ENCODE measurements at places on chromosomes 12 and 14. TPM values are rescaled to one million over a fixed set of nuclear protein-coding genes. Genes with fewer than 3 reads are reported as not detected.

DNA sequence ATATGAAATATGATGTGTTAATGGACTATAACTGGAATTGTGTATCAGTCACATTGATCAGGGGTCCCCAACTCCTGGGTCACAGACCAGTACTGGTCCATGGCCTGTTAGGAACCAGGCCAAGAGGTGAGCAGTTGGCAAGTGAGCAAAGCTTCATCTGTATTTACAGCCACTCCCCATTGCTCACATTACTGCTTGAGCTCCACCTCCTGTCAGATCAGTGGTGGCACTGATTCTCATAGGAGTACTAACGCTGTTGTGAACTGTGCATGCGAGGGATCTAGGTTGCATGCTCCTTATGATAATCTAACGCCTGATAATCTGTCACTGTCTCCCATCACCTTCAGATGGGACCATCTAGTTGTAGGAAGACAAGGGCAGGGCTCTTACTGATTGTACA lies 72.3 kb downstream of the CDK17 start:
- DNase-seq: no peak

GRCh38 chr14:96098309-96098998 lies 59.3 kb downstream of the C14orf132 start:
- peak; percentile 75 for DNase-seq

DNA sequence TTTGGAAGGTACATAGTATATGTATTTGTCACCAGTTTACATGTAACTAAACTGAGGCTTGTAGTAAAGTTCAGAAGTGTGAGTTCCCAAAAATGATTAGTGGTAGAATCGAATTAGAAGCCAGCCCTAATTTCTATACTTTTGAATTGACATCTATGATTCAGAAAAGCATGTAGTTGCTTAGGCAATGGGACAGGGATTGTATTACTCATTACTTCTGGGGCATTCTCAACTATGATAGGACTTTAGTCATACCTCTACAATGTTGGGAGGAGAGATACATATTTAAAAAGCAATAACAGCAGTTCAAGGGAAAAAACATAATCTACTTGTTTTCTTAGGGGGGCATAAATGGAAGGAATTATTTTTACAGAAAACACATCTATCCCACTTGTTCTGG lies 277.9 kb upstream of the E2F7 start:
- no peak for DNase-seq

GRCh38 chr12:2756756-2757155 lies 38.0 kb upstream of the FKBP4 start:
- DNase-seq: no peak

DNA sequence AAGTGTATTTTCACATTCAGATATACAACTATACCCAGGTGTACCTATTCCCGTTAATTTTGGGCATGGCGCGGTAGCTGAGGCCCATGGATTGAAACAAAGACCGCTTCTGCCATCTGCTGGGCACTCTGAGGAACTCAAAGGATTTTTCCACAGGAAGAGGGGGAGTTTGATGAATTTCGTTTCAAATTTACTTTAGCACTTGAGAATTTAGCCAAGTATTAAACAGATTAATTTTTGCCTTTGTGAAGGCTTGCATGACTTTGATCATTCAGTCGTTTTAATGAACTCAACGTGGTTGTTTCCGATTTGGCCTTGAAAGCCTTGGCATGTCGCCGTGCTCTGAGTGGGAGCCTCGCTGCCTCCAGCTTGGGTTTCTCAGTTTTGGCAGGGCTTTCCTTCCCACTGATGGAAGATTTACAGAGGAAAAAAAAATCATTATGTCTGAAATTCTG lies 153.2 kb upstream of the DDHD1 start:
- DNase-seq: peak; percentile 7

DNA sequence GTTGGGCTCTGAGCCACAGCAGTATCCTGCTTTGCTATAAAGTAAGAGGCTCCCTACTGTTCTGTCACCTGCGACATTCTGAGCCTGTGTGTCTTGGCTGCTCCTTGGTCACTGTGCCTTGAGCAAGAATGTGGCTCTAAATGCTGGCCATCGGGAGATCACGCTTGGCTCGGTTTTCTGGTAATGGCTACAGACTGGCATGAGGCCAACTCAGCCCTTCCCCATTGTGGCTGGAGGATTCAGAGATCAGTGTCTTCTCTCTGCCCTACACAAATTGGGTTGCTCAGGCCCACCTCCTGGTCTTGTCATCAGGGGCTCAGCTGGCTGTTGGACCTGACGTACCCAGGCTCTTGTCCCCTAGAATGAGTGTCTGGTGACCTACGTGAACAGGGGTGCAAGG lies 94.5 kb downstream of the PLXNC1 start:
- no peak for DNase-seq

DNA sequence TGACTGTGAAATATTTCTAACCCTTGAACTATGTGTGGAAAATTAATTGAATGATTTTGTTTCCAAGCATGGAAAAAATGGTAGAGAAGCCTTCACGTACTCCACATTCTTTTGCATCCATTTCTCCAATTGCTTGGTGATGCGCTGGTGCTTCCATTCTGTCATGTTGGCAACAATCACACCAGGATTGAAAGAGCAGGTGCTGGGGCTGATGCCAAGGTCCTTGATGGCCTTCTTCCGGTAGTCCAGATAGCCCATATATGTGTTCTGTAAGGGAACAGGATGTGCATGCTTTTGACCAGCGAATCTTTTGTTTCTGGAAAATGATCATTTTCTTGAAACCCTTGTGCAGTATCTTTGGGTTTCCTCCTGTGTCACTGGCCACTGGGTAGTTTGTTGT lies 28.6 kb downstream of the TDG start:
- no peak for DNase-seq

- DNase-seq: no peak
Observed at GRCh38 chr14:94836849-94837248, 66.9 kb upstream of the GSC start.

GRCh38 chr14:66139432-66139831 lies 346.7 kb upstream of the CCDC196 start:
- DNase-seq: no peak

SDR9C7 gene
- not detected for polyA plus RNA-seq

PRIMA1 gene
- 3.6 TPM for polyA plus RNA-seq
